ENCODE measurements at places on chromosomes 11 and 22.

DNA sequence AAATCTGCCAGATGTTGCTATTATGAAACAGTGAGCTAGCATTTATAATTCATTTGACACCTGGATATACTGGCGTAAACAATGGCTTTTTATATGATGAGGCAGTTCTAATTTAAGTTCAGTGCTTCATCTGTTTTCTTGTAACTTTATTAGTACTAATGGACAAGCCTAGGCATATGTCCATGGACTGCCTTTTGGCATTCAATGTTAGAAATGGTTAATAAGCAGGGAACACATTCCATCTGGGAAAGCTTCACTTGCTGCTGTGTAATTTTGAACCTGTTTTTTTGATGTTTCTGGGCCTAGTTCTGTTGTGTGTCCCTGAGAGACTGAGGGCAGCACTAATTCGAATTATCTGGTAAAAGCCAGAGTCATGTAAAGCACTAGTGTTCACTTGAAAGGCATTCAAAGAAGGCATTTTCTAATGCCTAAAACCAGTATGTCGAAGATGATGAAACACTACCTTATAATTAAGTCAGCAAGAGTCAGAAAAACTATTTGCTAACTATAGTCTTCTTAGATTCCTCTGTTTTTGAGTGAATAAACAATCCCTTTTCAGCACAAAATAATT is 138.5 kb downstream of the SWAP70 start:
- no peak for DNase-seq

GRCh38 chr11:105432241-105432995 is 177.5 kb upstream of the GRIA4 start:
- no peak for DNase-seq

- peak; percentile 59 for DNase-seq
These were observed 35.0 kb upstream of the MPEG1 start for GRCh38 chr11:59247531-59248227.

- no peak for DNase-seq
These were observed 54.4 kb downstream of the IGLL5 start for GRCh38 chr22:22941831-22942510.

- no peak for DNase-seq
These were observed 32.7 kb downstream of the RIBC2 start for GRCh38 chr22:45446216-45446615.

GRCh38 chr11:680970-681369 is 14.1 kb downstream of the DEAF1 start:
- no peak for DNase-seq

GRCh38 chr11:61773809-61774208 is 18.6 kb downstream of the TMEM258 start:
- no peak for DNase-seq

DNA sequence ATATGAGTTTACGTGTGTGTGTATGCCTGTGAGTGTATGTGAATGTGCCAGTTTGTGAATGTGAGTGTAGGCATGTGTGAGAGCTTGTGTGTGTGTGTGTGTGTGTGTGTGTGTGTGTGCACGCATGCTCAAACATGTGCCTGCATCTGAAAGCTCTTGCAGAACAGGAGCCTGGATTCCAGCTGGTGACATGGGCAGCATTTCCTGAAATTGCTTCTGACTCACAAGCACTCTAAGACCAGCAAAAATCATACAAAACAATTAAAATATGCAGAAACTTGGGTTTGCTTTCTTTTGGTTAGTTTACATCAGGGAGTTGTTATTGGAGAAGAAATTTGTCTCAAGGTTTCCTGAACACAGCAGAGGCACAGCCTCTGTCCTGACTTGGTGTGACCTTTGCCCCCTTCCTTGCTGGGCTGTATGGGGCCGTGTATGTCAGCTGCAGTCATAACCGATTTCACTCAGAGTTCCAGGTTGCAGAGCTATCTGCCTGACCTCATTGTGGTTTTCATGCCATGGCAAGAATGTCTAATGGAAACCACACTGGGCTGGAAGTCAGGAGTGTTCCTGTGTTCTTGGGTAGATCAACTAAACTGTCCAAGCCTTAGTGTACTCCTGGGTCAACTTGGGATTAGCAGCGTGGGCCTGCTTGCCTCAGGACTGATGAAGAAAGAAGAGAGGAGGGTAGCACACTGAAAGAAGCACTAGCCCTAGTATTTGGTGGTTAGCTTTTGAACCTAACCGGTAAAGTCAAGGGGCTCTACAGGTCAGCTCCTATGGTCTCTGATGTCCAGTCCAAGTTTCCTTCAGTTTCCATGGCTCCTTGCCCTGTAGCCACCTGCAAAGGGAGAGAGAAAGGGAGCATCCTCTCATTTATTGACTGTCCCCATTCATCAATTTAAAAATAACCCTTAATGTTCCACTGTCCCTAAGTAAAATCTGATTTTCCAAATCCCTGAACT is 143.7 kb downstream of the SNX19 start:
- DNase-seq, result no peak

- DNase-seq, result no peak
These were observed 2.4 kb downstream of the MUC15 start for GRCh38 chr11:26569646-26570045.

- no peak for DNase-seq
These were observed 395.9 kb downstream of the OPCML start for GRCh38 chr11:133136376-133136775.

DNA sequence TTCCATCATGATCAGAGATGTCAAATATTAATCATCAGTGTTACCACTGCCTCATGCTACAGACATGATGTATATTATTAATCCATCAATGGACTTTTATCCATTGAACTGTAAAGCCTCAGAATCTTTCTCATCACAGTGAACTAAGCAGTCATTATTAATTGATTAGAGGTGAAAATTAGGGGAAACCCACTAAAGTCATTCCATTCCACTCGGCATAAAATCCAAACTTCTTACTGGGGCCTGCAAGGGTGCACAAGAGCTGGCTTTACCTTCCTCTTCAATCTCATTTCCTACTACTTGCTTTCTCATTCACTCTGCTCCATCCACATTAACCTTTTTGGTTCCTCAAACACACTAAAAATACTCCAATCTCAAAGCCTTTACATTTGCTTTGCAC is 7.9 kb upstream of the CD44 start:
- DNase-seq, result no peak

- DNase-seq, result peak; percentile 13
These were observed 8.4 kb downstream of the TSPAN32 start for GRCh38 chr11:2310073-2310785.

DNA sequence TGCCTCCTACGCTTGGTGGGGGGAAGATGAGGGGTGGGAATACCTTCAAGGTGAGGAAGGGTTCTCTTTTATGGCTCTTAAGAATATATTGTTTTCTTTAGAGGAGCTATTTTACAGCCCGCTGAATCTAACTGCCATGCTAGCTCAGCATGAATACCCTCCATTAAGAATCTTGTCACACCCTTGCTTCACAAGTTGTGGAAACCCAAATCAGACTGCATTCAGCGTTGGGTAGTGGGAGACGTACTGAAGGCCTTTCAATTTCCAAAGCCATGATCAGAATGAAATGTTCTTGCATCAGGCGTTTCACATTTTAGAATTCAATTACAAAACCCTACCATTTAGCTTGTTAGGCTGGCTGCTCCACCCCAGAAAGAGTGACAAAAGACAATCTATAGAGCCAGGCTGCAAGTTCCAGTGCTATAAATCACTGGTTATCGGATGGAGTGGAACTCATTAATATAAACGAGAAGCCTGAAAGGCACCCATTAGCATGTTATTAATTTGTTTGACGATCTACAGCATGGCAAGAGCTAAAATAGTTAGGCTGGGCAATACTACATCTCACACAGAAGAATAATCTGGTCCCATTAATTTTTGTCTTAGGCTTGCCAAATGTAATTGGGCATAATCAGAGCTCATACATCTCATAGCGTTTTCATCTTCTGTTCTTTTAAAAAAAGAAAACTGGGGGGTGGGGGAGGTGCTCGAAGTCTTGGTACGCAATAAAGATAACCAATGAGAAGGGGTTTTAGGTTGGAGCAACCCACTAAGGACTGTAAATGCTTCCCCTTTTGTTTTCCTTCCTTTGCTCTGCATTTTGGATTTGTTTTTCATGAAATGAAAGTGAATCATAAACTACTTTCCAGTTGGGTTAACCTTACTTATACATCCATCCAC is 57.5 kb downstream of the ABTB2 start:
- no peak for DNase-seq

- peak; percentile 54 for DNase-seq
These were observed 17.1 kb upstream of the SYTL2 start for GRCh38 chr11:85827748-85828639.

GRCh38 chr11:61771985-61772455 is 19.6 kb downstream of the MYRF start:
- no peak for DNase-seq

- DNase-seq, result no peak
These were observed 76.8 kb downstream of the C11orf58 start for GRCh38 chr11:16815047-16815767.

DNA sequence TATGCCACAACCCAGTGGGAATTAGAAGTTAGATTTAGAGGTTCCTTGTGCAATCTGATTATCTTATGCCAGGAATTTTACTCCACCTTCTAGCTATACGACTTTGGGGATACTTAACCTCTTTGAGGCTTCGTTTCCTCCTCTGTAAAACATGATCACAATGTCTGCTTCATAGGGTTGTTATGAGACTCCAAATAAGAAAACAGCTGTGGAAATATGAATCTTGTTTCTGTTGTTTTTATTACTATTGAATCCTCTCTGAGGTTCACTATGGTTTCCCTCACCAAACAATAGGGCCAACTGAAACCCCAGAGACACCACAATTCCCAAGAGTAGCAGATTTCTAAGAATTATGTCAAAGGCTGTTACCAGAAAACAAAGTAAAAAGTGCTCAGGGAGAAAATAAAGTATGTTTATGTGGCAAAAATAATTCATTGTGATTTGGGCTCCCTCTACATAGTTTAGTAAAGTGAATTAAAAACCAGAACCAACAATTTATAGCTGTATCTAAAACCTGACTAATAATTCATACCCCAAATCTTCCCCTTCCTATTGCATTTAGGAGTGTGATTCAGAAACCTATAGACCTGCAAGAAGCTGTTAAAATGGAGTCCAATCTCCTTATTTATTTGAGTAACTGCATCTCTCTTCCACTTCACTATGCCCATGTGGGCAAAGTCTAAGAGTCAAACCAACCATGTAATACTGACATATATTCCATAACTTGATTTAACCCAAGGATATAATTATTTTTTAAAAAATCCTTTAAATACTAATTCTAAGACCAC is 38.4 kb downstream of the AMBRA1 start:
- DNase-seq, result peak; percentile 49

DNA sequence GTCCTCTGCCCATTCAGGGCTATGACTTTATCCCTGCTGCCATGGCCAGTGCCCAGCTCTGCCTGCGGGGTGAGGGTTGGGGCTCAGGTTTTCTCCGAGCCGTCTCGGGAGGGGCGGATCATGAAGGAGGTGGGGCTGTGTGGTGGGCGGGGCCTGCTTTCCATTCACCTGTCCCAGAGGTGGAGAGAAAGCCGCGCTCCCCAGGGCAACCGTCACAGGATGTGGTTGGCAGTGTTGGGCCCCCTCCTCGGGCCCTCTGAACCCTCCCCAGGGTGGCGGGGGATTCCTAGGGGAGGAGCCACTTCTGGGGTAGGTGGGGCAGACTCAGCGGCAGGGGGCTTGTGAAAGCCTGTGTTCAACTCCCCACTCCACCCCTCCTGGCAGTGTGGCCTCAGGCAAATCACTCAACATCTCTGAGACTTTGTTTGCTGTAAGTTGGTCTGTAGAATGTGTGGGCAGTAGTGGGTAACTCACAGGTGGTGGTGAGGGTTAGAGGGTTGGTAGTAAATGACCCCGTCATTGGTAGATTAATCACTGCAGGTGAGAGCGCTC is 50.3 kb downstream of the CD6 start:
- DNase-seq, result peak; percentile 95

- DNase-seq, result no peak
These were observed 21.1 kb upstream of the KLHL35 start for GRCh38 chr11:75453916-75454655.

GRCh38 chr11:27387362-27387761 is 24.3 kb upstream of the CCDC34 start:
- no peak for DNase-seq

DNA sequence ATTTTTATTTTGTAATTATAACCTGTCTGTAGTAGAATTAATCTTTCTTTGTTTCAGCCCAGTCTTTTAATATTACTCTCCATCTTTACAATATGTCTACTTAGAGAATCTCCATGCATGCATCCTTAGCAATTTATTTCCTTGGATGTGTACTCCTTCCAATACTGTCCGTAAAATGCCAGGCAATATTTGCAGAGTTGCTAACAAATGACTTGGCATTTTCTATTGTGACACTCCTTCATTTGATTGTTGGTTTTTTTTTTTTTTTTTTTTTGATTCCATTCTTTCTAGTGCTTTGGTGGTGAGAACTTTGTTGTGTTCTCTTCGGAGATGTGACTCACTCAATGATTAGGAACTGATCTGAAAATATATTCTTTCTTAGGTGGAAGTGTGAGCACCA is 220.3 kb downstream of the CNTN5 start:
- no peak for DNase-seq

DNA sequence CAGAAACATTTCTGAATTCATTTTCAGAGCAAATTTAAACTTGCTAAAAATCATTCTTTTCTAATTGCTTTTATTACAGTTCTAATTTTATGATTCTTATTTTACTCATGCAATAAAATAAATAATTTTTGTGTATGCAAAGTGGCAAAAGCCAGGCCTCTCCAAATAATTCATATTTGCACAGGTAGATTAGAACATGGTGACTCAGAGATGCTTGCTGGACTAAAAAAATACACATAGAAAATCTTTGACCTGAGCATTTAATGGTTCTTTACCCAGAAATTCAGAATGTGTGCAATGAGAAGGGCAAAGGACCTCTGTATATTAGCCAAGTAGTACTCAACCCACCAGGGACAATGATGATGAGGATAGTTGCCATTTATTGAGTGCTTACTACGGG is 15.3 kb downstream of the MAP6 start:
- no peak for DNase-seq

DNA sequence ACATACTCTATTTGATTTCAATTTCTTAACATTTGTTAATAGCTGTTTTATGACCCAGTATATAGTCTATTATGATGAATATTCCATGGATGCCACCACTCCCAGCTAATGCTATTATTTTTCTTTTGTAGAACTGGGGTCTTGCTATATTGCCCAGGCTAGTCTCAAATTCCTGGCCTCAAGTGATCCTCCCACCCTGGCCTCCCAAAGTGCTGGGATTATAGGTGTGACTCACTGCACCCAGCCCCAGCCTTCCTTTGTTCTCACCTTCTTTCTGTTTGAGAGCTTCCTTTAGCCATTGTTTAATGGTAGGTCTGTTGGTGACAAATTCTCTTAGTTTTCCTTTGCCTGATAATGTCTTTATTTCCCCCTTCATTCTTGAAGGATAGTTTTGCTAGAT is 52.9 kb upstream of the AMOTL1 start:
- DNase-seq, result no peak

GRCh38 chr22:32823024-32823730 is 21.7 kb downstream of the TIMP3 start:
- DNase-seq, result peak; percentile 28

- DNase-seq, result no peak
These were observed 71.0 kb downstream of the TMPRSS5 start for GRCh38 chr11:113634940-113635575.

GRCh38 chr11:72001834-72002591 is 3.3 kb downstream of the IL18BP start:
- DNase-seq, result no peak
